Osteocyte (in vitro differentiated cells): ENCODE measurements at places on chromosomes 12 and 14.

DNA sequence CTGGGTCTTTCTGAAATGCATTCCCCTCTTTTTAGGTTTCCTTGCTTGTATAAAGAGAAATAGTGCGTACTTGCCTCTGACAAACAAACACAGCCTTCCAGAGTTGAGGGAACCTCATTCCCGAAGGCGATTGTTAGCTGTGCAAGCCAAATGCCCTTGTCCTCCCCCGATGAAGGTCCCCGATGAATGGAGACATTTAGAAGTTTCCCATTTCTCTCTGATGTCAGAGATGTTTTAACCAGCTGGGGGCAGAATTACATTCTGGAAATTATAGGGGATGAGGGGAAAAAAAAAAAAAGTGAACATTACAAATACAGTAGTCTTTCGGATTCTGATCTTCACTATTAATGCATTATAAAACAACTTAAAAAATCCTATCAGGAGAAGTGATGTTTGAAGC lies 366.8 kb downstream of the VRK1 start:
- DNase-seq = no peak

DNA sequence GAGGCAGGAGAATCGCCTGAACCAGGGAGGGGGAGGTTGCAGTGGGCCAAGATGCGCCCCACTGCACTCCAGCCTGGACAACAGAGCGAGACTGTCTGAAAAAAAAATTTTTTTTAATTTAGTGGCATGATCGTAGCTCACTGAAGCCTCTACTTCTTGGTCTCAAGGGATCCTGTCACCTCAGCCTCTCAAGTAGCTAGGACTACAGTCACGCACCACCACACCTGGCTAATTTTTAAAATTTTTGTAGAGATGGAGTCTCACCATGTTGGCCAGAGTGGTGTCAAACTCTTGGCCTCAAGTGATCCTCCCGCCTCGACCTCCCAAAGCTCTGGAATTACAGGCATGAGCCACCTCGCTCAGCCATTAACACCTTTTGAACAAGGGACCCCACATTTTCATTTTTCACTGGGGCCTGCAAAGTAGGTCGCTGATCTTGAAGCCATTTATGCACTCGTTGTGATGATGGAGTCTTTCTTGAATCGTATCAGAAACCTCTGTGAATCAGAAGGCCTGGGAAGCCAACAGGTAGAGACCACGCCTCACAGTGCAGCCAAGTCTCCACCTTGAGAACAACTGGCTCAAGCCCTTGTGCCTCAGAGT lies 5.9 kb downstream of the HCAR1 start:
- no peak for DNase-seq

GRCh38 chr14:104505085-104506074 lies 74.2 kb upstream of the C14orf180 start:
- DNase-seq = peak; percentile 84

DNA sequence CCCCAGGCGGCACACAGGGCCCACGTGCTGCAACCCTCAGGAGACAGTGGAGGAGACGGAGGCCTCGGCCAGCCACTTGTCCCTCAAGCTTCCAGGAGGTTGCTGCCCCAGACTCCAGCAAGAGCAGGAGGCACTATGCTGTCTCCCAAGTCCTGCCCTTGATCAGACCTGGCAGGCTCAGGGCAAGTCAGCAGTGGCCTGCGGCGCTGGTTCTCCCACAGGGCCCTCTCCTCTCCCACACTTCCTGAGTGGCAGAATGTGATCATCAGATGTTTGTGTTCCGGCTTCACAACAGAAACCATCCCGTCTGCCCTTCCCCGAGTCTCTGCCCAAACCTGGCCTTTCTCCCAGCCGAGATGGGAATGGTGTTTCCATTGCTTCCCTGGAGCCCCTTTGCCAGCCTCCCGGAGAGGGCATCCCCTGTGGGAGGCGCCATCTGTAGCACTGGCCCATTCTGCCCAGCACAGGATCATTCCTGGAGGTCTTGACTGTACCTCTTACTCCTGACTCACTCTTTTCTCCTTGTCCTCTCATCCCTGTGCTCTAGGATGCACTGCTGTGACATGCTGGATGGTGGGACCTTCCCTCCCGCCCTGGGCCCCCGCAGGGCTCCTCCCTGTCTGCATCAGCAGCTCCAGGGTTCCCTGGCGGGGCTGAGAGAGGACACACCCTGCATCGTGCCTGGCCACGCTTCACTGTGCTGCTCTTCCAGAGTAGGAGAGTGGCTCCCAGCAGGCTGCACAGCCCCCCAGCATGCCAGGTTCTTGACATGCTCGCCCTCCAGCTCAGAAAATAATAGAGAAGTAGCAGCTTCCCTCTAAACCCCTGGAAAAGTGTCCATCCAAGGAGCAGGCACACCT lies 114.7 kb upstream of the FKBP4 start:
- no peak for DNase-seq

DNA sequence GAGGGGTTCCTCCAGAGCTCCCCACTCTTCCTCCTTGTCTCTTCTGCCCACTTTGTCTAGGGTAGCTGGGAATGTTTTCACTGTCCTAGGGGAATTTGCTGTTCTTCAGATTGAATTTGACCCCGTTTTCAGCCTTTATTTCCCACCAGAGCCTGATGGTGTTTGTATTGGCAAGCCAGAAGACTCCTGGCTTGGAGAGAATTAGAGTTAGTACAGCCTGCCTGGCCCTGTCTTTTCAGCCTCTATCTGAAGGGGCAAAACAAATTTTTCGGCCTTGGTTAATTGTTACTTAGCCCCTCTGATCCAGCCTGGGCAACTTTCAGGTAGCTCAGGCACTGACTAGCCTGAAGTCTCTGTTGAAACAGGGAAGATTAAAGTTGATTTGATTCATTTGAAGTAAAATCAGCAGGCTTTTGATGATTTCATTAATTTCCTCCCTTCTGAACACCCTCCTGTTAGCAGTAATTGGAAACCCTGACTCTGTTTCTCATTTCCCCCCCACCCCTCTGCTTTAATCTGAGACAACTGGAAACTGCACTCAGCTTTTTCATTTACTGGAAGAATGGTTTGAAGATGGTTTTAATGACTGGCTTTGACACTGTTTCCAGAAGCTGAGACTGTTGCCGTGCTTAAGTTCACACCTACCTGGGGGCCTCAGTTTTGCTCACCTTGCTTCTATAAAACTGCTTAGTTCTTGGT lies 63.3 kb downstream of the SUSD6 start:
- DNase-seq = no peak
